Heart right ventricle (tissue), 16 donors: ENCODE measurements at places on chromosomes 5 and 9. TPM values are rescaled to one million over a fixed set of nuclear protein-coding genes. Genes with fewer than 3 reads are reported as not detected.

DNA sequence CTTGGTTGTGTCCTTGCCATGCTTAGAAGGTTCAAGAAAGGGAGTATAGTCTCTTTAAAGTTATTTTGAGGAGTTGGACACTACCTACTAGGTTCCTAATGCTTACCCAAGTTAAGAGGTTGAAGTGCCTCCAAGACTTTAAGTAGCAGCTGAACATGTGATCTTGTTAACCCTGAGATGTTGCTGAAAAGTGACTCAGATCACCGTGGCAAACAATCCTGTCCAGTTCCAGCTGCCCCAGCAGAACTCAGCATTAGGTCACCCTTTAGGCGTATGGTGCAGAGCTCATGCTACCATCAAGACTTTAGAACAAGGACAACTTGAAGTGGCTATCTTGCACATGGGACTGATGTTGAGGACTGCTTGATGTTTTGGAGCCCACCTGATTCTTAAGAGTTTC lies 22.5 kb downstream of the ZNF462 start:
- DNase-seq = no peak
- H3K4me1 ChIP-seq = peaks cover 49% of the 10 kb centered on the region
- no peaks in the 10 kb centered on the region for H3K36me3 ChIP-seq

- no peak overlapping the region for H3K4me3 ChIP-seq
- H3K4me1 ChIP-seq = no peaks in the 10 kb centered on the region
- no peak for DNase-seq
These were observed 7.9 kb upstream of the INSYN2B start for GRCh38 chr5:169988206-169988605.

DNA sequence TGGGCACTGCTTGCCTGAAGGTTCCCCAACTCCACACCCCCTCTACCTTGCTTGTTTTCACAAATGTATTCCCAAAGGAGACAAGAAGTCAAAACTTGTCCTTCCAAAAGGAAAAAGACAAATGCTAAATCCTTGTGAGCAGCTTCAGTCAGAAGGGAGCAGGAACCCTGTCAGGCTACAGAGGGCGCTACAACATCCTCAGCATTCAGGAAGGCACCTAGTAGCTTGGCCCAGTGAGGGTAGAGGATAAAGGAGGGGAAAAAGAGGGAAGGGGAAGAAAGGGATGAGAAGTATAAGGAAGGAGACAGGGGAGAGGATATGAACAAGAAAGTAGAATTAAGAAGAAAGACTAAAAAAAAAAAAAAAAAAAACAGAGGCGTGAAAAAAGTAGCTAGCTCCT lies 97.5 kb downstream of the MLLT3 start:
- H3K27me3 ChIP-seq = no peaks in the 10 kb centered on the region
- peaks cover 3% of the 10 kb centered on the region for H3K4me1 ChIP-seq
- no peak for DNase-seq

GRCh38 chr5:14666357-14666756 lies 1.8 kb downstream of the OTULIN start:
- peak overlapping the region; percentile 98 for H3K27ac ChIP-seq
- H3K36me3 ChIP-seq = no peaks in the 10 kb centered on the region
- H3K27me3 ChIP-seq = no peaks in the 10 kb centered on the region
- peaks cover 69% of the 10 kb centered on the region for H3K4me1 ChIP-seq
- no peak overlapping the region for H3K4me3 ChIP-seq

DNA sequence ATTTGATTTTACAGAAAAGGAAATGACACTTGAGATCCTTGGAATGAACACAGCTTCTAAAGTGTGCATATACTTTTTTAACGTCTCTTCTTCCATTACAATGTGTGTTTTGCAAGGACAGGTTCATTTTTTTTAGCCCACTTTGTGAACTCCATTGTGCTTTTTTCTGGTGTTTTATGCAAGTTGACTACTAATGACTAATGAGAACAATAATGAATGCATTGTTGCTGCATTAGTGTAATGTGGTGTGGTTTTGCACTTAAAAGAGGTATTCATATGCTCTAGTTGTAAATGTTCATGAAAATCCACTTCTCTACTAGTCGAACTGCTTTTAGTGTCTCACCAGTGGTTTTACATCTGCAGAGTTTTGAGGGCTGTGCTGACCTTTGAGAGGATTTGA lies 93.6 kb downstream of the UHRF2 start:
- no peak overlapping the region for H3K4me3 ChIP-seq
- H3K27me3 ChIP-seq = no peaks in the 10 kb centered on the region
- DNase-seq = no peak
- no peak overlapping the region for H3K27ac ChIP-seq

GRCh38 chr5:166166071-166166470 lies 2125.4 kb upstream of the WWC1 start:
- H3K4me1 ChIP-seq = no peaks in the 10 kb centered on the region
- no peaks in the 10 kb centered on the region for H3K36me3 ChIP-seq
- no peak overlapping the region for H3K27ac ChIP-seq
- no peak for DNase-seq
- H3K4me3 ChIP-seq = no peak overlapping the region
- no peaks in the 10 kb centered on the region for H3K27me3 ChIP-seq

- no peak overlapping the region for H3K4me3 ChIP-seq
- no peaks in the 10 kb centered on the region for H3K36me3 ChIP-seq
- no peak for DNase-seq
- H3K4me1 ChIP-seq = no peaks in the 10 kb centered on the region
- peak overlapping the region; percentile 30 for H3K27ac ChIP-seq
These were observed 126.1 kb upstream of the RETREG1 start for GRCh38 chr5:16742938-16743337.

- no peaks in the 10 kb centered on the region for H3K4me1 ChIP-seq
- no peaks in the 10 kb centered on the region for H3K36me3 ChIP-seq
- DNase-seq = no peak
- H3K4me3 ChIP-seq = no peak overlapping the region
These were observed 198.6 kb upstream of the SH3GL2 start for GRCh38 chr9:17380126-17380861.

- no peak overlapping the region for H3K27ac ChIP-seq
- H3K36me3 ChIP-seq = no peaks in the 10 kb centered on the region
- no peaks in the 10 kb centered on the region for H3K27me3 ChIP-seq
- H3K4me1 ChIP-seq = peaks cover 6% of the 10 kb centered on the region
- no peak for DNase-seq
These were observed 103.8 kb downstream of the ANKRD55 start for GRCh38 chr5:56129288-56129687.

GRCh38 chr9:71767163-71767775 lies 1.0 kb downstream of the CEMIP2 start:
- peak overlapping the region; percentile 99 for H3K27ac ChIP-seq
- DNase-seq = no peak

DNA sequence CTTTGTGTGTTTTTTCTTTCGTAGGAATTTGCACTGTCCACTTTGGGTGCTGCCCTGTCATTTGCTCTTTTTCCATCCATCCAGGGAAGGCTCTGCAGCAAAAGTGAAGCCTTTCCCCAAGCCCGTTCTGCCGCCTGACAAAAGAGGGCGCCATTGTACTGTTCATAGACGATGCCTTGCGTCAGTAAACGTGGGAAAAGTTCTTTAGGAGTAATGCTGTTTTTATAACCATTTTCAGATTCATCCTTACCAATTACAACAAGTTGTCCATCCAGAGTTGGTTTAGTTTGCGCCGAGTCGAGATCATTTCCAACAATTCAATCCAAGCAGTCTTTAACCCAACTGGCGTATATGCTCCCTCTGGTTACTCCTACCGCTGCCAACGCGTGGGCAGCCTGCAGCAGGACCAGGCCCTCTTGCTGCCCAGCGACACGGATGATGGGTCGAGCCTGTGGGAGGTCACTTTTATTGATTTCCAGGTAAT lies 34.3 kb upstream of the RPS23 start:
- H3K4me1 ChIP-seq = peaks cover 14% of the 10 kb centered on the region
- H3K36me3 ChIP-seq = no peaks in the 10 kb centered on the region
- DNase-seq = peak; percentile 64
- peak overlapping the region; percentile 37 for H3K27ac ChIP-seq
- H3K4me3 ChIP-seq = no peak overlapping the region

DNA sequence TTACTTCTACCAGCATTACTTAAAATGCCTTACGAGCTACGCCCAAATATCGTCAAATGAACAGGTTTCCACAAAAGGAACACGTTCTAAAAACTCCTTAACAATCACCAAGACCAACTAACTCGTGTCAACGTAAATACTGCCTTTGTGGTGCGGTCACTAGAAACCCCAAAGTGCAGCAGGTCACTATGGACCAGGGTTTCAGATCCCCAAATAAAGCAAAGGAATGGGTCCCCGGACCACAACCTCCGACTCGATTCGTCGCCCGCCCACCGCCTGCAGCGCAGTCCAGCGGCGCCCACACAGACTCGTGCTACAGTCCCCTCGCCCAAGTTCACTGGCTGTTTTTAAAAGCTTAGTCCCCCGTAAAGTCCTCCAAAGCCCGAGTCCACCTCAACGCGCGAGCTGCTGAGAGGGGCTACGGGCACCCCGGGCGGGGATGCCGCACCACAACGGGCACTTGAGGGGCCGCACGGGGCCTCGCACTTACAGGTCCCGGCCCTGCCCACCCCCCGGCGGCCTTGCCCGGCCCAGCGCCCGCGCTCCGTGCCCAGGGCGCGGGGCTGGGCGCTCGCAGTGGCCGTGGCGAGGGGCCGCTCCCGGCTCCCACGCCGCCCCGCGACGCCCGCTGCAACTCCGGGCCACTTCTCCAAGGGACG lies 1.1 kb downstream of the NFIB start:
- no peaks in the 10 kb centered on the region for H3K4me1 ChIP-seq
- no peaks in the 10 kb centered on the region for H3K36me3 ChIP-seq
- peak; percentile 25 for DNase-seq

GRCh38 chr5:145978708-145979107 lies 42.3 kb downstream of the SH3RF2 start:
- H3K4me1 ChIP-seq = peaks cover 26% of the 10 kb centered on the region
- no peaks in the 10 kb centered on the region for H3K27me3 ChIP-seq

- H3K27me3 ChIP-seq = no peaks in the 10 kb centered on the region
- no peak for DNase-seq
- H3K36me3 ChIP-seq = no peaks in the 10 kb centered on the region
- no peak overlapping the region for H3K4me3 ChIP-seq
These were observed 37.5 kb downstream of the NAA35 start for GRCh38 chr9:85978496-85978895.

DNA sequence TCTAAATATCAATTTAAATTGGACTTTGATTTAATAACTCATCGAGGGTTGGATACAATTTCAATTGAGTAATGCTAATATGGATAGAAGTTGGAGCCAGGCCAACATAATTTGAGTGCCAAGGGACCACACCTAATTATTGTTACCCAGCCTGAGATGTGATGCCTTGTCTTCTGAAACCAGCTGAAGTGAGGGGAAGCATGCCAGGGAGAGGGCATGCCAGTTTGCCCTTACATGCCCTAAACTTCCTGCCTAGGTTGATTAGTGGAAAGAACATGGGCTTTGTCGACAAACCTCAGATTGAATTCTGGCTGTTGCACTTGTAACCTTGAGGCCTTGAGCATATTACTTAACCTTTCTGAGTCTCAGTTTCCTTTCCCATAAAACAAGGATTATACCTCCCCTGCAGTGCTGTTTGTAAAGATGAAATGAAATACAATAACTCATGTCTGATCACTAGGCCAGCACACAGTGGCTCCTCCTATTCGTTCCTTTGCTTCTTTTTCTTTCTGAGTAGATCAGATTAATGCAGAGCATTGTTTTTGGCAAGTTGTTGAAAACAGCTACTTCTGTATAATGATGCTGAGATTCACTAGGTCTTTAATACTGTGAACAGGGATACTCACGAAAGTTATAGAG lies 412.8 kb downstream of the TLE4 start:
- no peaks in the 10 kb centered on the region for H3K36me3 ChIP-seq
- no peaks in the 10 kb centered on the region for H3K27me3 ChIP-seq
- H3K27ac ChIP-seq = no peak overlapping the region
- H3K4me1 ChIP-seq = no peaks in the 10 kb centered on the region

GRCh38 chr5:158226496-158226895 lies 367.6 kb upstream of the CLINT1 start:
- no peaks in the 10 kb centered on the region for H3K36me3 ChIP-seq
- no peak overlapping the region for H3K4me3 ChIP-seq
- no peak overlapping the region for H3K27ac ChIP-seq
- H3K4me1 ChIP-seq = peaks cover 12% of the 10 kb centered on the region
- DNase-seq = no peak

- H3K36me3 ChIP-seq = no peaks in the 10 kb centered on the region
- no peak for DNase-seq
- no peak overlapping the region for H3K4me3 ChIP-seq
- no peak overlapping the region for H3K27ac ChIP-seq
These were observed 7.4 kb upstream of the MIER3 start for GRCh38 chr5:56959326-56959725.

GRCh38 chr9:89449261-89449671 lies 48.6 kb downstream of the SEMA4D start:
- no peak for DNase-seq
- peaks cover 4% of the 10 kb centered on the region for H3K36me3 ChIP-seq
- no peaks in the 10 kb centered on the region for H3K27me3 ChIP-seq
- H3K4me3 ChIP-seq = no peak overlapping the region
- no peak overlapping the region for H3K27ac ChIP-seq
- H3K4me1 ChIP-seq = peaks cover 12% of the 10 kb centered on the region

DNA sequence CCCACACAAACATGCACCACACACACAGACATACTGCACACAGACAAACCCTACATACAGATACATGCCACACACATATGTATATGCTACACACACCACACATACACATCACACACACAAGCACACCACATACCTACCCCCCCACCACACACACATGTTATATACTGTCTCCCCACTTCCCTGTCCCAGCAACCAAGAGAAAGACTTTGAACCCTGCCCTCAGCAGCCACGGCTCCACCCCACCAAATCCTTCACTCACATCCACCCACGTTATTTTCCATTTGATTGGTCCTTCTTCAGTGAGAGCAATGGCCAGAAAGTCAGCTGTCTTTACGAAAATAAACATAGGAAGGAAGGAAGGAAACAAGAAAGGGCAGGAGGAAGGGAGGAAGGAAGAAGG lies 479.8 kb downstream of the DIRAS2 start:
- DNase-seq = no peak
- H3K36me3 ChIP-seq = no peaks in the 10 kb centered on the region
- no peaks in the 10 kb centered on the region for H3K27me3 ChIP-seq
- H3K27ac ChIP-seq = no peak overlapping the region
- no peaks in the 10 kb centered on the region for H3K4me1 ChIP-seq

Gene PCDHGA10
- 4.6 TPM for total RNA-seq

Gene CER1
- not detected for total RNA-seq

Gene RGS7BP
- 1.2 TPM for total RNA-seq

Gene MRNIP
- total RNA-seq = 8.6 TPM

Gene CACNA1B
- total RNA-seq = 0.37 TPM

Gene RAI14
- 25.5 TPM for total RNA-seq

Gene IRGM
- total RNA-seq = not detected
